ENCODE measurements at places on chromosomes 11 and 22.

GRCh38 chr11:72820439-72821139 is 6.4 kb downstream of the ATG16L2 start:
- DNase-seq: no peak

DNA sequence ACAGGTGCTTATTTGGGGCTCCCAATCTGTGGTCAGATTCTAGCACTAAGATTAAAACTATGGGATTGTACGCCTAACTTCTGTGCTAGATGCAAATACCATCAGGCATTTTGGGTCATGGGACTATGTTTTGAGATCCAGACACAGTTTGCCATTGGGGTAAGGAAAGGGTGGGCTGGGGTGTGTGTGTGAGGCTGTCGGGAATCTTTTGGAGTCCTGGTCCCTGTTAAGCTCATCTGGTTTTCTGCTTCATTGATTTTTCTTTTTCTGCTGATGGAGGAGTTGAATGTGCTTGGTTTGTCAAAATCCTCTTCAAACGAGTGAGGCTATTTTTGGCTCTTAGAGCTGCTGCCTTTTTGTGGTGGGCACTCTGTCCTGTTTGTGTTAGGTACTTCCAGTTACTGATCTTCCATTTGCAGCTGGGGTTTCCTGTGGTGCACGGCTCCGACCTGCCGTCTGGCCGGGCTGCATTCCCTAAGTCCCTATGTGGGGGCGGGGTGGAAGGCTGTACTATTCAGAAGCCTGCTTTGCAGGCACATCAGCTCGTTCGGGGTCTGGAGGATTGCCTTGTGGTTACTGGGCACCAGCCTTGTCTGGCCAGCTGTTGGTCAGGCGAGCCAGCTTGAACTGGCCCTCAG is 2.9 kb downstream of the BCR start:
- no peak for DNase-seq

GRCh38 chr11:100777103-100777502 is 90.0 kb downstream of the ARHGAP42 start:
- DNase-seq: no peak

DNA sequence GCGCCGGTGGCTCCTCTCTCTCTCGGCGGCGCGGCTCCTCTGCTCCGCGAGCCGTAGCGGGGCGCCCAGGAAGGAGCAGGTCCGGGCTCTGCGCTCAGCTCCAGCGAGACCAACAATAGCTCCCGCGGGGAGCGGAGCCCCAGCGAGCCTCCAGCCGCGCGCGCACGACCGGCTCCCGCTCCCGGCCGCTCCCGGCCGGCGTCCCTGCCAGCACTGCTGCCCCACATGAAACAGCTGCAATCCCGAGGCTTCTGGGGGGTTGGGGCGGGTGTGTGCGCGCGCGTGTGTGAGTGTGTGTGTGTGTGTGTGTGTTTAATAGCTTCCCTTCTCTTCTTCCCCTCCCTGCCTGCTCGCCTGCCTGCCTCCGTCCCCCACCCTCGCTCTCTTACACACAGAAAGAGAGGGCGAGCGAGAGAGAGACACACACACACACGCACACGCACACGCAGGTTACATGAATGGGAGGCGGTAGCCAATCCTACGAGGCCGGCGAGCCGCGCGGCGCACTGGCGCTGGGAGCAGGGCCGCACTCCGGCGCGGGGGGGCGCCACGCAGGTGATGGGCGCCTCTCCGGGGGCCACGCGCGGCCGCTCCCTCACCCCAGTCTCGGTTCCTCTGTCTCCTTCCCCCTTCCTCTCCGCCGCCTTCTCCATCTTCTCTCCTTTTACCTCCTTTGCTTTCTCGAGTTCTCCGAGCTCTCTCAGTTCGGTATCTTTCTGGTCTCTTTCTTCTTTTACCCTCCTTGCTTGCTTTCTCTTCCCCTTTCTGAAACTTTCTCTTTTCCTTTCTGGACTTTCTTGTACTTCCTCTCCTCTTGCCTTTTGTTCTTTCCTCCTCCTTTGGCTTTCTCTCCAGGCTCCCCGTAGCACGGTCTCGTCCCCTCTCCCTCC is at the start of gene TENM4:
Gene TENM4 (minus strand): TSS at position 460 of the 890 bp plus-strand sequence. CDS start 371,086 bp downstream, outside the sequence.
- no peak for DNase-seq

- DNase-seq: no peak
Measured at GRCh38 chr22:47165338-47166032, 403.0 kb downstream of the TBC1D22A start.

DNA sequence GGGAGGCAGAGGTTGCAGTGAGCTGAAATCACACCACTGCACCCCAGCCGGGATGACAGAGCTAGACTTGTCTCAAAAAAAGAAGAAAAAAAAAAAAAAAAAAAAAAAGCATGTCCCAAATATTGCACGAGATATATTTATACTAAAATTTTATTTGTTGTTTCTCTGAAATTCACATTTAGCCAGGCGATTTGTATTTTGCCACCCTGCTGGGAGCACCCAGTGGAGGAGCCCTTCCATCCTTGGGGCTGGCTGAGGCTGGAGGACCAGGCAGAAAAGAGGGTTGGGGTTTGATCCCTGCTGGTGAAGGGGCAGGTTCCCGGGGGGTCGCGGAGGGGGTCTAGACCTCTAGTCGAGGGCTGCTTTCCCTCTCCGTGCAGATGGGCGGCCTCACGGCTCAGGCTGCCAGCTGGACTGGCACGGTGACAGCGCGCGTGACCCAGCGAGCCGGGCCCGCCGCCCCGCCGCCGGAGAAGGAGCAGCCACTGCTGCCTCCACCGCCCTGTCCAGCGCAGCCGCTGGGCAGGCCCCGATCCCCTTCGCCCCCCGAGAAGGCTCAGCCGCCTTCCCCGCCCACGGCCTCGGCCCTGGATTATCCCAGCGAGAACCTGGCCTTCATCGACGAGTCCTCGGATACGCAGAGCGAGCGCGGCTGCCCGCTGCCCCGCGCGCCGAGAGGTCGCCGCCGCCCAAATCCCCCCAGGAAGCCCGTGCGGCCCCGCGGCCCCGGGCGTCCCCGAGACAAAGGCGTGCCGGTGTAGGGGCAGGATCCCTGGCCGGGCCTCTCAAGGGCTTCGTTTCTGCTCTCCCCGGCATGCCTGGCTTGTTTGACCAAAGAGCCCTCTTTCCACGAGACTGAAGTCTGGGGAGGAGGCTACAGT is 952 bp upstream of the CATSPERZ start:
- DNase-seq: no peak

- DNase-seq: no peak
Measured at GRCh38 chr11:126034039-126034932, 28.4 kb downstream of the CDON start.

GRCh38 chr11:111815489-111815888 is 49.3 kb upstream of the PPP2R1B start:
- DNase-seq: no peak

GRCh38 chr11:87368858-87369480 is 331.2 kb downstream of the TMEM135 start:
- DNase-seq: no peak

DNA sequence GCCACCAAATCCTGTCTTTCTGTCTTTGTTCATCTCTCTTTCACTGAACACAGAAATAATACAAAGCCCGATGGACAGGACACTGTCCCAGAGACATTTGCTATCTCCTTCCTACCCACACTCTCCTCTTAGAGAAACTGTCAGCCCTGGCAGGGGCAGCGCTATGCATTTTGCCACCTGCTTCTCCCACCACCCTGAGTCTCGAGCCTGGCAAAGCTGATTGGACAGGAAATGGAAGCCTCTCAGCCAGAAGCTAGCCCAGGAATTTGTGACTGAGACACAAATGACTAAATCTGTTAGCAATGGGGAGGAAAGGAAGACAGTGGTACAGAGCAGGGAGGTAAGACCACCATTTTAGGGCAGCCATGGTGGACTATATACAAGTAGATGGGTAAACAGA is 14.9 kb upstream of the GALNT18 start:
- no peak for DNase-seq

DNA sequence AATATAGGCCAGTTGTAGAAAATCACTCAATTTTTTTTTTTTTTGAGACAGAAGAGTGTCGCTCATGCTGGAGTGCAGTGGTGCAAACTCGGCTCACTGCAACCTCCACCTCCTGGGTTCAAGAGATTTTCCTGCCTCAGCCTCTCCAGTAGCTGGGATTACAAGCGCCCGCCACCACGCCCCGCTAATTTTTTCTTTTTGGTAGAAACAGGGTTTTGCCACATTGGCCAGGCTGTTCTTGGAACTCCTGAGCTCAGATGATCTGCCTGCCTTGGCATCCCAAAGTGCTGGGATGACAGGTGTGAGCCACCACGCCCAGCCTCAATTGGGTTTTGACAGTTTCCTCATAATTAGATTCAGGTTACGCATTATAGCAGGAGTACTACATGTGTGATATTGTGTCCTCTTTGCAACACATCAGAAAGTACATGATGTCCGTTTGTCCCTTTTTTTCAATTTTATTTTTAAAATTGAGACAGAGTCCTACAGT is 2.6 kb upstream of the ATP6V1E1 start:
- no peak for DNase-seq

GRCh38 chr11:67277231-67277961 is 11.1 kb downstream of the GRK2 start:
- peak; percentile 83 for DNase-seq

GRCh38 chr11:64665411-64665821 is 57.6 kb downstream of the NRXN2 start:
- no peak for DNase-seq

- DNase-seq: no peak
Measured at GRCh38 chr22:37971475-37972434, 12.6 kb downstream of the SOX10 start.

DNA sequence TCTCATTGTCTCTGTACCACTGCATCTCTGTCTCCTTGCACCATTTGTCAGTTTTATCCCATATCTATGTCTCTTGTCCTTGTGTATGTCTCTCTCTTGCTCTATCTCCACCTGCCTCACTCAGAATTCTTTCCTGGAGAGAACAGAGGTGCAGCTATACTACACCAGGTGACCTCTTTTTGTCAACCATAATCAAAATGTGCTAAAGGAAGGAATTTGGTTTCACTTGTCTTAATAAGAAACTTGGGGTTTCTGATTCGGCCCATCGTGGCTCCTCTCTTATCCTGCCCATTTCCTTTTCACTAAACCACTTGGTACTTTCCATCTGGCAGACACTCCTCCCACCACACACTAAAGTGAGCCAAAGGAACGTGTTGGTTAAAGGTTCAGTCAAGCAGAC is 2.0 kb upstream of the C11orf42 start:
- no peak for DNase-seq

GRCh38 chr11:134242376-134242775 is 10.8 kb downstream of the THYN1 start:
- DNase-seq: no peak

GRCh38 chr11:22065472-22065871 is 127.4 kb upstream of the ANO5 start:
- DNase-seq: no peak

DNA sequence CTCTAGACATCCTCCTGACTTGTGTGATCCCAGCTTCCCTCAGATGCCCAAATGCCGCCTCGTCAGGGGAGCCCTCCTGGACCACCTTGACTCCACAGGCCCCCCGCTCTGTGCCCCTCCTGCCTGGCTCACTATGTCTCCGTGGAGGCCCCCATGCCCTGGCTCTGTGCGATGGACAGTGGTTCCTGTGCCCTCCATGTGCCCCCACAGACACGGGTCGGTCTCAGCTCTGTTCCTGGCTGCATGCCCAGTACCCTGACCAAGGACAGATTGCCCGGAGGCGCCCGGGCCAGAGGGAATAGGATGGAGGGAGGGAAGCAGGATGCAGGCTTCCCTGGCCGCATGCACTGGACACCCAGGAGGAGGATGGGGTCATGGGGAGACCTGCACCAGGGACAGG is 1274.6 kb downstream of the BRD1 start:
- no peak for DNase-seq

DNA sequence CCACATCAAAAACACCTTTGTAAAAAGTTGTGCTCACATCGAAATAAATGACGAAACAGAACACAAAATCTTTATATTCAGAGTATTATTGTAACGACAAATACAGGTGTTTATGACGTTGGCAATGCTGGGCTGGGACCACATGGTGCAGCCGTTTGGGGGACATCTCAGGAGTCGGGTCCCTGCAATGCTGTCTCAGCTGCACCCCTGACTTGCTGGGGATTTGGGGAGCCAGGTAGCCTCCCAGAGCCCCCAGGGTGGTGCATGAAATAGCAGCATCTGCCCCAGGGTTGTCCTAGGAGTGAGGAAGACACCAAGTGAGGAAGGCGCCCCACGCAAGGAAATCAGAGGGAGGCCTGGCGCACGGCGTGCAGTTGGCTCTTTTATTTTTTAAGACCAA is 1526.8 kb downstream of the BRD1 start:
- DNase-seq: no peak

GRCh38 chr11:119029340-119030028 is 1.2 kb downstream of the SLC37A4 start:
- DNase-seq: no peak

- no peak for DNase-seq
Measured at GRCh38 chr11:99199341-99199740, 178.6 kb downstream of the CNTN5 start.

- DNase-seq: no peak
Measured at GRCh38 chr11:25485315-25485714, 846.6 kb upstream of the ANO3 start.

DNA sequence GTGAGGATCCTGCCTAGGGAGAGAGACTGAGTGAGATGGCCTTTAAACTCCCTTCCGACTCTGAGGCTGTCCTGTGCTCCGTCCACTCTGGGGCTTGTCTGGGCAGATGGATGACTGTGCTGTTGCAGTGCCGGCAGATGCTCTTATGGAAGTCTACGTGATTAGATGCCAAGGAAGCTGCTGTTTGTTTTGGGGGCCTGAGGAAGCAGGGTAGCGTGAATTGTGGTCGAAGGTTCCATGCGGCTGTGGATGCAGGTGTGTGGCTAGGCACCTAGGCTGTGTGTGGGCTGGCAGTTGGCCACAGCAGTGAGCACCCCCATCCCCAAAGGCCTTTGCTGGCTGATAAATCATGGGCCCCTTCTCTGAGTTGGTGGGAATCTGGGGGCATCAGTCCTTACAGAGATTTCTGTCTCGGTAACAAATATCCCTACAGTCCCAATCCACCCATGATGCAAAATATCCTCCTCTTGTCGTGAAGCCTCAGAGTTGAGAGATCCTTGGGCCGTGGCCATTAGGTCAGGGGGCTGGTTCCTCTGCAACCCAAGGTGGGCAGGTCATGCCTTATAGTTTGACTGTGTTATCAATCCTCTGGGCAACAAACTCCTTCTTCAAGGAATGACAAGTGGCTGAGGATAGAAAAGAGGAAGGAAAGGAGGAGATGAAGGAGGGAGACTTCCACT is 31.2 kb downstream of the AMPD3 start:
- DNase-seq: no peak

DNA sequence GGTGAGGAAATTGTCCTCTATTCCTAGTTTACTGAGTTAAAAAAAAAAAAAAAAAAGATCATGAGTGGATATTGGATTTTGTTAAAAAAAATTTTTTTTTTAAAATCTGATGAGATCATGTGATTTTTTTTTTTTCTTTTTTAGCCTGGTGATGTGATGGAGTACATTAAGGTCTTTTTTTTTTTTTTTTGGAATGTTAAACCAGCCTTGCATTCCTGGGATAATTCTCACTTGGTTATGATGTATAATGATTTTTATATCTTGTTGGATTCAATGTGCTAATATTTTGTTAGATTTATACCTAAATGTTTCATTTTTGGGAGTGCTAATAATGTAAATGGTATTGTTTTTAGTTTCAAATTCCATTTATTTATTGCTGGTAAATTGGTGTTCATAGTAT is 43.3 kb downstream of the DDX10 start:
- no peak for DNase-seq

GRCh38 chr11:62536301-62536957 is 10.2 kb downstream of the AHNAK start:
- DNase-seq: no peak
